Panc1 (cell line): ENCODE measurements at places on chromosomes 6 and 20.

GRCh38 chr6:28351087-28351486, 1.3 kb downstream of the ZKSCAN3 start:
- peaks cover 31% of the 10 kb centered on the region for H3K4me1 ChIP-seq
- no peaks in the 10 kb centered on the region for H3K27me3 ChIP-seq
- DNase-seq, result no peak
- peak overlapping the region; percentile 75 for H3K4me3 ChIP-seq
- peak overlapping the region; percentile 93 for H3K27ac ChIP-seq
- peaks cover 2% of the 10 kb centered on the region; the same call in 1 of the 2 replicates for H3K36me3 ChIP-seq

- no peaks in the 10 kb centered on the region for H3K4me1 ChIP-seq
- DNase-seq, result no peak
- no peaks in the 10 kb centered on the region for H3K27me3 ChIP-seq
Measured at GRCh38 chr20:1810926-1811620, 84.1 kb upstream of the SIRPA start.

DNA sequence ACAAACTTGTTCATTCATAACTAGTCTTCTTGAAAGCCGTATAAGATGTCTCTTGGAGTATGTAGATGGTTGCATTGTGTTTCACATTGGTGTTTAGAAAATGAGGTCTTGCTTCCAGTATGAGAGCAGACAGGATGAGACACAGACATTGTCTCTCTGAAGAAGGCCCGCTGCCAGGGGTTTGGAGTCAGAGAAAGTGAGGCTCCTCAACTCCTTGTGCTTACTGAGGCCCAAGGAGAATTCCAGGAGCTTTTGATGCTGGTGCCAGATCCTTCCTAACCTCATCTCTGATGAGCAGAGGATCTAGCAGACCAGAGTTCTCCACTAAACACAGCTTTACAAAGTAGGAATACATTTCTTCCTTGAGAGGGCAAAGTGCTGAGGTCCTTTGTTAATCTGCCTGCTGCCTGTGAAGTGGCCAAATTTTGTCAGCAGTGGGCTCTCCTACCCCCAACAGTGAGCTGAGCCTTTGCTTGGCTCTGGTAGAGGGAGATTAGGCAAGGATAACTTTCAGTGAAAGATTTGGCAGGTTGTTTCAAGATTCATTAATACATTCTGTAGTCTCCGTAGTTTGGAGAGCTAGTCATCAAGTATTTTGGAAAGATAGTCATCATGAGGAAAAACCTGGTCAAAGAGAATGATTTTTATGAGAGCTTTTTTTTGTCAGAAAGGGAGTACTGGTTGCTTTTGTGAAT, 9.7 kb downstream of the MAPRE1 start:
- H3K36me3 ChIP-seq, result peaks cover 21% of the 10 kb centered on the region
- H3K4me1 ChIP-seq, result no peaks in the 10 kb centered on the region
- DNase-seq, result no peak
- no peaks in the 10 kb centered on the region for H3K27me3 ChIP-seq
- H3K27ac ChIP-seq, result no peak overlapping the region

- no peaks in the 10 kb centered on the region for H3K4me1 ChIP-seq
- no peaks in the 10 kb centered on the region for H3K27me3 ChIP-seq
- DNase-seq, result no peak
- no peaks in the 10 kb centered on the region for H3K36me3 ChIP-seq
- no peak overlapping the region for H3K4me3 ChIP-seq
Measured at GRCh38 chr6:91442342-91442741, 855.5 kb upstream of the MAP3K7 start.

DNA sequence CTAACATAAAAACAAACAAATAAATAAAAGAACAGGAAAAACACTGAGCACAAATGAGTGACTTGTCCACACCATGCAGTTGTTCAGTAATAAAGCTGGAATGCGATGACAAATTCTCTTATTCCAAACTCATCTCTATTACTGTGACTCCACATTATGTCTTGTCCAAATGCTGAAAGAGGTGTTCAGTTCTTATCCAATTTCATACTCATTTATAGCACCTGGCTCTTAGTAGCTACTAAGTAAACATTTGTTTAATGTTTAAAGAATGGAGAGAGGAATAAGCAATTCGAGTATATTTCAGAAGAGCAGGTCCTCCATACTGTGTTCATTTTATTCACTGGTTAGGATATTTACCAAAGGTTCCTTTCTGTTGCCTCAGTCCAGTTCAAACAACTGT, 439.0 kb upstream of the JAG1 start:
- no peaks in the 10 kb centered on the region for H3K36me3 ChIP-seq
- H3K27me3 ChIP-seq, result no peaks in the 10 kb centered on the region
- no peaks in the 10 kb centered on the region for H3K4me1 ChIP-seq
- DNase-seq, result peak; percentile 22

GRCh38 chr20:13355941-13356486, 134.9 kb downstream of the ISM1 start:
- H3K4me3 ChIP-seq, result no peak overlapping the region
- no peaks in the 10 kb centered on the region for H3K4me1 ChIP-seq
- no peak overlapping the region for H3K27ac ChIP-seq
